PC-9 (cell line): ENCODE measurements at places on chromosomes 2 and 18. TPM values are rescaled to one million over a fixed set of nuclear protein-coding genes. Genes with fewer than 3 reads are reported as not detected.

The BBS5 gene
- 0.31 and 0.38 TPM in 2 replicates for total RNA-seq

- no peak for DNase-seq
These were observed 60.2 kb downstream of the VSNL1 start for GRCh38 chr2:17600556-17601204.

The ANKRD62 gene
- 0.20 TPM in 1 of 2 replicates, not detected in the other for total RNA-seq

- DNase-seq: peak; percentile 33
These were observed 138.4 kb downstream of the OTX1 start for GRCh38 chr2:63189026-63189425.

DNA sequence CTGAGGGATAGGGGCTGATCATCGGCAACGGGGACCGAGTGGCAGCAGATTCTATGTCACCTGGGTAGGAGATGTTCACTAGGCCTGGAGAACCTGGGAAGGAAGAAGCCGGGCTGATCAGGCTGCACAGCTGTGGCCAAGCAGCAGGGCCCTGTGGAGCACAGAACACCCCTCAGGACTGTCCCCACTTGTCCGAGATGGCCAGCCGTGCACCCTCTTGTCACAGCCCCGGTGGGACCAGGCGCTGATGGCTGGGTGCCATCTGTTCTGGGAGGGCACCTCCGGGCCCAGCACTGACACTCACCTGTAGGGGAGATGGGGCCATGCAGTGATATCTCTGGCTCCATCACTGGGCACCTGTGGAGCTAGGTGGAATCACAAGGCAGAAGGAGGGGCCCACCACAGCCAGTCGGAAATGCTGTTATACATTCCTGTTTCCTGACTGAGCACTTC, 217.9 kb upstream of the RAB6C start:
- DNase-seq: no peak

The RAD51AP2 gene
- total RNA-seq: not detected in 2 replicates

DNA sequence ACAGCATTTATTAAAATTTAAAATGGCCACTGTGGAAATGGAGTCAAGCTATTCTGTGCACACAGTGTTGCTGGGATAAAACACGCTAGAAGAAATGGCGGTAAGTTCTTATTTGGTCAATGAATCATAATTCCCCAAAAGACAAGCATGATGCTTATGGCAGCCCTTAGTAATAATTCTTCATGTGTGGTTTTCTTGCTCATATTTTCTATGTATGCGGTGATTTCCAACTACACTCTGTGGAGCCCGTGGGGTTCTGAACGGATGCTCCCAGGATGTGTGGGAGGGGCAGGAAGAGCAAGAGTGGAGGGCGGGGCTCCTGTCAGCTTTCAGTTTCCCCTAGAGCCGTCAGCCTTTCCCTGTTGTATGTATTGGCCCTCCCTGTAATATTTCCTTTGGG, 91.7 kb upstream of the RMDN2 start:
- no peak for DNase-seq

The NDC80 gene
- 71.7 and 89.2 TPM in 2 replicates for total RNA-seq

DNA sequence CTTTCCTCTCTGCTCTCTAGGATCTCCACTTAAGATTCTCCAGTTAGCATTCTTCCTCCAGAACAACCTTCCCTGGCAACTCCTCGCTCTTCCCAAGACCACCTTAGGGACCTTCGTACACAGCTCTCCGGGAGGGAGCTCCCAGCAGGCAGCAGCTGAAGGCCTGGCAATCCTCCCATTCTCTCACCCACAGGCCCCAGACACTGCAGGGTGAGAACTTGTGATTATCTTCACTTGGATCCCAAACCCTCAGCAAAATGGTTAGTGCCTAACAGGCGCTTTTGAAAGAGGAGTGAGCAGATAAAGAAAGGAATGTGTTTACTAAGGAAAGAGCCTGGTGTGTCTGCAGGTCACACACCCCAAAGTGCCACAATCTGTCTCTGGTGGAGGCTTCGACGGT, 83.8 kb upstream of the SNTG2 start:
- DNase-seq: no peak

The PPP1R1C gene
- 13.4 and 27.5 TPM in 2 replicates for total RNA-seq

DNA sequence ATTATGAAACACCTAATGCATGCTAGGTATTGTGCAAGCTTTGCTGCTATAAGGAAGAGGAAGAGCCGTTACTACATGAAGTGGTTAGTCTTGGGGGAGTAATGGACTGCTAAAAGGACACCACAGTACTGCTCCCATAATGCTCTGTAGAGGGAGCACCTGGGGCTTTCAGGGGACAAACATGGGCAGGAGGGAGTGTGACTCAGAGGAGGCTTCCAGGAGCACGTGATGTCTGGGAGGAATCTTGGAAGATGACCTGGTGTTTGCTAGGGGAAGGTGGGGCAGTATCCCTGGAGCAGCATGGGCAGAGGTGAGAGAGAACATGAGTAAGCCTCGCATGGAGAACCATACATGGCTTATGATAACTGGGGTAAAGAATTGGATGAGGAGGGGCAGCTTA, 18.8 kb downstream of the MAPK4 start:
- DNase-seq: no peak

The DHRS9 gene
- total RNA-seq: not detected in 2 replicates

The HOXD10 gene
- not detected in 2 replicates for total RNA-seq
